ENCODE measurements at places on chromosomes 16 and 17. TPM values are rescaled to one million over a fixed set of nuclear protein-coding genes. Genes with fewer than 3 reads are reported as not detected.

NHERF1 gene
- polyA plus RNA-seq: 196 TPM

TMEM238L gene
- 4.6 TPM for polyA plus RNA-seq

ZNF624 gene
- 11.2 TPM for polyA plus RNA-seq

CALB2 gene
- polyA plus RNA-seq: 0.40 TPM

- DNase-seq: no peak
Observed at GRCh38 chr17:41211845-41212466, 14.5 kb upstream of the KRTAP9-2 start.

DNA sequence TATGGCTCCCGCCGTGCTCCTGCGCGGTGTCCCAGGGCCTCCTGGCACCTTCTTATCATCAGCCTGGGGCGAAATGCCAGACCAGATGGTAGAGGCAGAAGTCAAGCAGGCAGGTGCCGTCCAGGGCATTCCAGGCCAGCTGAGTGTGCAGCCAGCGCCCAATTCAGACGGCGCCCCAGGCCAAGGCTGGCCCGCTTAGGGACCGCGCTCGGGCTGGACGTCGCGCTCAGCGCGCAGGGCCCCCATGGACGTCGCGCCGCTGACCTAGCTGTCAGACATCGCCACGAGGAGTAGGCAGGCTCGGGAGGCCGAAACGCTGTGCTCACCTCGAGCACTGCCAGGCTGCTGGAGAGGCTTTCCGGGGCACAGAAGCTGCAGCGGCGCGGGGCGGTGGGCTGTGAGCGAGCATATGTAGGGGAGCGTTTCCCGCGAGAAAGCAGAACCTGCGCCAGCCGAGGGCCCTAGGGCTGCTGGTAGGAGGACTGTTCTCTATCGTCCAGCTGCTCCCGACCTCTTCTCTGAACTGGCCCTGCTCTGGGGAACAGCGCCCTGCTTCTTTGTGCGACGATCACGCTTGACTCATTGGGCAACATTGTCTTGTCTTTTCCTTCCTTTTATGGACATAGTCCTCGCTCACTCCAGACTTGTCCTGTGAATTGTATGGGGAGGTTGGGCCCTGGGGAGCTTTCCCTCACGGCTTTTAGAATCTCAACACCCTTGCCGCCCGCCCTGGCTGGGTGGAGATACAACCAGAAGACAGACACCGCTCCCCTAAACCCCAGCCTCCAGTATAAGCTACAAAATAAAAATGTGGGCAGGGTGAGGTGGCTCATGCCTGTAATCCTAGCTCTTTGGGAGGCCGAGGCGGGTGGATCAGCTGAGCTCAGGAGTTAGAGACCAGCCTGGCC is 8.4 kb upstream of the CA4 start:
- no peak for DNase-seq

- no peak for DNase-seq
Observed at GRCh38 chr17:42632949-42633444, 23.5 kb downstream of the TUBG1 start.

DNA sequence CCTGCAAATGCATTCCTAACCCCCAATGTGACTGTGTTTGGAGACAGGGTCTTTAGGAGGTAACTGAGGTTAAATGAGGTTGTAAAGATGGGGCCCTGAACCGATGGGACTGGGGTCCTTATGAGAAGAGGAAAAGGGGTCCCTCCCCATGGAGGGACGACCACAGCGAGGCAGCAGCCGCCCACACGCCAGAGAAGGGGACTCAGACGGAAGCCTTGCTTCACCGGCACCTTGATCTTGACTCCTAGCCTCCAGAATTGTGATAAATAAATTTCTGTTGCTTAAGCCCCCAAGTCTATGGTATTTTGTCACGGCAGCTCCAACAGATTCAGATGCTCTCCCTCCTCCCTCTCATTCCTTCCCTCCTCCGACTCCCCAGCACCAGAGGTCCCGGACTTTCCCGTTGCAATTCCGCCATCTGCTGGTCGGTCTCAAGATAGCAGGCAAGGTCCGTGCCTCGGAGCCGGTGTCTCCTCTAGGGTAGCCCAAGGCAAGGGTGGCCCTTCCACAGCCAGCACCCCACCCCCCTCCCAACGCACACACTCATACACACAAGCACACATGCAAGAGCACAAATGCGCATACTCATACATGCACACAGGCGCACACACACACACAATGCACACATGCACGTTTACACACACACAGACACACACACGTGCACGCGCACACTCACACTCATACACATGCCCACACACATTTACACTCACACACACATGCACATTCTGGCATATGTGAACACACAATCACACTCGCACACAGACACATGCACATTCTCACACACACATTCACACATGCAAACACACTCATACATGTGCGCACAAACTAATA is 23.1 kb upstream of the C16orf78 start:
- DNase-seq: peak; percentile 23
